ENCODE measurements at places on chromosomes 12 and 14. TPM values are rescaled to one million over a fixed set of nuclear protein-coding genes. Genes with fewer than 3 reads are reported as not detected.

The UNC79 gene
- 0.04 TPM for total RNA-seq

The NRL gene
- 1.1 TPM for total RNA-seq

The CCDC92 gene
- 9.9 TPM for total RNA-seq

The GSG1 gene
- not detected for total RNA-seq
